ENCODE measurements at places on chromosomes 4 and X.

DNA sequence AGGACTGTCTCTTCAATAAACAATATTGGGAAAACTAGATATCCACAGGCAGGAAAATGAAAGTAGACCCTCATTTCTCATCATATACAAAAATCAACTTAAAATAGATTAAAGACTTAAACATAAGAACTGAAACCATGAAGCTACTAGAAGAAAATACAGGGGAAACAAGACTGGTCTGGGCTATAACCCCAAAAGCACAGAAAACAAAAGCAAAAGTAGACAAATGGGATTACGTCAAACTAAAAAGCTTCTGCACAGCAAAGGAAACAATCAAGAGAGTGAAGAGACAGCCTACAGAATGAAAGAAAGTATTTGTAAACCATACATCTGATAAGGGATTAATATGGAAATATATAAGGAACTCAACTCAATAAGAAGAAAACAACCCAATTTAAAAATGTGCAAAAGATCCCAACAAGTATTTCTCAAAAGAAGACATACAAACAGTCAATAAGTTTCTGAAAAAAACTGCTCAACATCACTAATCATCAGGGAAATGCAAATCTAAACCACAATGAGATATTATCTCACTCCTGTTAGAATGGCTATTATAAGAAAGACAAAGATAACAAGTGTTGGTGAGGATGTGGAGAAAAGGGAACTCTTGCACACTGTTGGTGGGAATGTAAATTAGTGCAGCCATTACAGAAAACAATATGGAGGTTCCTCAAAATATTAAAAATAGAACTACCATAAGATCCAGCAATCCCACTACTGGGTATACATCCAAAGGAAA, 325.3 kb upstream of the RASGEF1B start:
- DNase-seq, result no peak

DNA sequence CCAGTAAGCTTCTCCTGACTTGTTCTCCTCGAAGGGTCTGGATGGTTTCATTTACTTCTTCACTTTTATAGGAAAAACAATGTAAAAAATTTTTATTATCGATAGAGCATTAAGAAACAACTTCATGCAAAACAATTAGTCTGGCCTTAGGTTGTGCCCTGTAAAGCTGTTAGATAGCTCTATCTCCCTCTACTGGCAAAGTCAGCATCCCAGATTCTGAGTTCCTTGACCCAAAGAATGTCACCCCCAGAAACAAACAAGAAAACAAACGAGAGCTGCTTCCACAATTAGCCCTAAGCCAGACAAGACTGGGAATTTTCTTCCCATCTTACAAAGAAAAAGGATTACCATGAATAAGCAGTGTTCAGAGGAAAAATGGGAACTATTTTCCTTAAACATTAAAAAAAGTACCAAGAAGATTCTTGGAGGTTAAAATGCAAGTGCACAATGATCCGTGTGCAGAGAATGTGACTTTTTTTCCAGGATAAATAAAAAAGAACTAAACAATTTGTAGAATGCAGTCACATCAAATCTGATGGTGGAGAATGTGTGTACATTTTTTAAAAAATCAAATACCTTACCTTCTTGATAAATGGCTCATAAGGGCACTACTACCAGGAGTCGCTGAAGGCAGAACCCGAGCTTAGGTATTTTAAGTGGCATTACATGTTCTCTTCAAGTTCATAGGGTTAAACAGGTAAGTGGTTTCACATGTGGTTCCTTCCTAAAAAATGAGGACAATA, 293.2 kb downstream of the FBXO8 start:
- DNase-seq, result no peak

DNA sequence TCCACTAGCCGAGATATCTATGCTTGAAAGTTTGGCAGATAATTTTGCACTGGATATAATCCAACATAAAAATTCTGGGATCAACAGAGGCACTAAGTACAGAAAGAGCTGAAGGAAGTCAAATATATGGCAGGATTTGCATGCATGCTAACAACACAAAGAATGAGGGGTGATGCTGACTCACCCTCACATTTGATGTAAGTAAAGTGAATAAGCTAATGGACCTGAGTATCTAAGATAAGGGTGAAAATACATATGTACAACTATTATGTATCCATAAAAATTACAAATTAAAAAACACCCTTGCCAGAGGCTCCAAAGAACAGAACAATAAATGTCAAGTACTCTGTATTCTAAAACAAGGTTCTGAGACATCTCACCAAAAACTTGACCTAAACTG, 63.8 kb upstream of the PRDX4 start:
- no peak for DNase-seq

DNA sequence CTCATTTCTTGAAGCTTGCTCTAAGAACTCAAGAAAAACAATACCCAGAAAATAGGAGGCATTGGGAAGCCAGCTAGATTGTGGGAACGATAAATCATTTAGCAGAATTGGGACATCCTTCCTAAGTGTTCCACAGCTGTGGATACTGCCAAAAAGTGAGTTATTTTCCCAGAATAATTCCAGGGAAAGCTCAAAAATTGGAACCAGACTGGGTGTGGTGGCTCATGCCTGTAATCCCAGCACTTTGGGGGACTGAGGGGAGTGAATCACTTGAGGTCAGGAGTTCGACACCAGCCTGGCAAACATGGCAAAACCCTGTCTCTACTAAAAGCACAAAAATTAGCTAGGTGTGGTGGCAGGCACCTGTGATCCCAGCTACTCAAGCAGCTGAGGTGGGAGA, 68.2 kb upstream of the GK2 start:
- no peak for DNase-seq

DNA sequence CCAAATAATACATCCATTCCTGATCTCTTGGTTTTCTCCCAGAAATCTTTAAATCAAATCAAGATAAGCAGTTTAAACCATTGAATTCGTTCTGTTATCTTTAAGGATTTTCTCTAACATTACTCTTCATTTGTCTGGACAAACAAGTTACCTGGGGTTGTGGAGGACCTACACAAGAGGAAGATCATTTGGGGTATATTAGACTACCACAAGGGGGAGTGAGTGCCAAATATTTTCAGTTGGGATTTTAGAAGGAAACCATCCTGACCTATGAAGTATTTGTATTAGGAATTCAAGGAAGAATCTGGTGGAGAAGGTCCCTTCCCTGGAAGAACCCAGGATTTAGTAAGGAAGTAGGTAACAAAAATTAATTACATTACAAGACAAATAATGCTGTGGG, 12.0 kb upstream of the DCHS2 start:
- no peak for DNase-seq

DNA sequence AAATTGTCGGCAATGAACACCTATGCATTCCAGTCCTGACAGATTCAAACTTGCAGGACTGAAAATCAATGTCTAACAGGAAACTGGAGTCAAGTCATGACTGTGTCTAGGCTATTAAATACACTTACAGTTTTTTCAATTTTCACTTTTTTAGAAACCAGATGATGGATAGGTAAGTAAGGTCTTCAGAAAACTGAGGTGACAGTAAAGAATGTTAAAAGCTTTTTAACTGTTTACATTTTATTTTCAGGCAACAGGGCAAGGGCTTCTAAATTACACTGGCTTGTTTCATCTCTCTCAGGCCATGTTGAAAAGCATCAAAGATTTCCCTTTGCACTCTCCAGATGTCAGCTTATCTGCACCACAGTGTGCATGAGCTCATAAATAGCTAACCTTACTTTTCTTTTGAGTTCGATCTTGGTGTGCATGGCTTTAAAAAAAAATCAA, 65.2 kb downstream of the SEC24D start:
- no peak for DNase-seq

DNA sequence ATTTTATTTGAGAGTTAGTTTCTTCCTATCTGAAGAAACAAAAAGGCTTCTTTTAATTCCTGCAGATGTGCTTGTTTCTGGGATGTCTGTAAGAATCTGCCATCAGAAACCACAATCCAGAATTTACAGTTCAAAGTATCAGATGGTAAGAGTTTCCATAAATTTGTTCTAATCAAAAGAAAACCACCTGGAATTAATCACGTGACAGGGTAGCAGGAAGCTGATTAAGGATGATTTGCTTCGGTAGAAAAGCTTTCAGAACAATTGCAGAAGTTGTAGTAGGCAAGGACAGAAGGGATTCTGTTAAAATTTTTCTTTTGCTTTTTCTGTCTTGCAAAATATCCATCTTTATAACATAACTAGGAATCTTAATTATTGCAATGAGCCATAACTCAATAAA, 1975.1 kb upstream of the AGA start:
- DNase-seq, result no peak

DNA sequence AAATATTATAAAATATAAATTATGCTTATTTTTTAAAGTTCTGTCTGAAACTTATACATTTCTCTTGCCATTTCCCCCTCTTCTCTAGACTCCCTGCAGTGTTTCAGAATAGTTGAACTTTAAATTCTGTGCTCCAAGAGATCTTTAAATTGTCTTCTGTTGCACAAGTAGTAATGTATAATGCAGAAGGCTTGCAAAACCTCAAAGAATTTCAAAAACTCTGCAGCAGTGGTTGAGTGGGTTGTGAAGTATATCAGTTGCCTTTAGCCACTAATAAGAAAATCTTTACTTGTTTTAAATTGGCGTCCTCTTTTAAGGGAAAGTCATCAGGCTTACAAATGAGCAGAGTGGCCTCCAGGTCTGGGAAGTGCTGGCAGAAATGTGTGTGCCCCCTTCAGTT, 1153.3 kb upstream of the PABPC4L start:
- DNase-seq, result no peak

DNA sequence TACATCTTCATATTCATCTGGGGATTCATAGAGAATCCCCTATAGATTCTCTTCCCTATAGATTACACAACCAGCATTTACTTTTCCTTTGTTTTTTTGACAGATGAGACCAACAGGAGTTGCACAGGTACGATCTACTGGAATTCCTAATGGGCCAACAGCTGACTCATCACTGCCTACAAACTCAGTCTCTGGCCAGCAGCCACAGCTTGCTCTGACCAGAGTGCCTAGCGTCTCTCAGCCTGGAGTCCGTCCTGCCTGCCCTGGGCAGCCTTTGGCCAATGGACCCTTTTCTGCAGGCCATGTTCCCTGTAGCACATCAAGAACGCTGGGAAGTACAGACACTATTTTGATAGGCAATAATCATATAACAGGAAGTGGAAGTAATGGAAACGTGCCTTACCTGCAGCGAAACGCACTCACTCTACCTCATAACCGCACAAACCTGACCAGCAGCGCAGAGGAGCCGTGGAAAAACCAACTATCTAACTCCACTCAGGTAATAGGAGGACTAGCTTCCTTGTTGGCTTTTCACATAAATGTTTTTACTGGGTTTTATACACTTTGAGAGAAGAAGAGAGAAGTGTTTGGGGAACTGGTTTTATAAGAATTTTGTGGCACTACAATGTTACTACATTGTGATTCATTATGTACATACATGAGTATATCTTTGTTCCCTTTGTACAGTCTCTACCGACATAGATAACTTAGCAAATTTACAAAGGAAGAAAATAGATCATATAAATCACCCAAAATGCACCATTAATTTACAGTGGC, 137.2 kb downstream of the DIPK2B start:
- no peak for DNase-seq

DNA sequence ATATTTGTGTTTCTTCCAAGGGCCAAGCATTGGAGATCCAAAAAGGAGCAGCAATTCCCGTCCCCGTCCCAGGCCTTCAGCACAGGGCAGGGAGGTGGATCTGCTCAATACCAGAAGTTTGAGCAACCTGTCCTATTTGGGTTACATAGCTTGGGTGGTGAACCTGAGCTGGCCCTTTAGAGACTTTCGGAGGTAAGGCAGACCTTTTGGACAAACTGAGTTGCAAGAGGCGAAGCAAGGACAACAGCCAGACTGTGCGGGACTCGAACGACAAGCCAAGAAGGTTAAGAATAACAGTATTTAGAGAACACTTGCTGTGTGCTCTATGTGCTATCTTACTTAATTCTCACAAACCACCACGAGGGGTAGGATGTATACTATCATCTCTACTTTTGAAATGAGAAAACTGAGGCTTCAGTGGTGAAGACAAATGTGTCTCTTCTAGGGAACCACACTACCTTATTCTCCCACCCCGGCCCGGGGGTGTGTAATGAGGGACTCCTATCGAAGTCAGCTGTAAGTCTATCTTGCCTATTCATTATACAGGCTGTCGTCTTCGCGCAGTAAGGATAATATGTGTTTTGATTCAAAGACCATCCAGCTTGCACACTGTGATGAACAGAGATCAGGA, 1.3 kb downstream of the NOP14 start:
- no peak for DNase-seq
